Activated CD8-positive, alpha-beta T cell treated with anti-CD3 and anti-CD28 coated beads, Interleukin-2, amount 10 ng/mL, durations not matched to agents 7 days and 5 days (primary cell): ENCODE measurements at places on chromosomes 7 and 10. TPM values are rescaled to one million over a fixed set of nuclear protein-coding genes. Genes with fewer than 3 reads are reported as not detected.

- no peak for DNase-seq
Observed at GRCh38 chr7:43639858-43640491, 57.1 kb downstream of the STK17A start.

Gene SLC26A4
- total RNA-seq: 1.1 TPM

Gene AKR1B15
- not detected for total RNA-seq

Gene KLLN
- 0.79 TPM for total RNA-seq

Gene FMC1
- total RNA-seq: 6.4 TPM
